HT1080 (cell line): ENCODE measurements at places on chromosomes 11 and 22. TPM values are rescaled to one million over a fixed set of nuclear protein-coding genes. Genes with fewer than 3 reads are reported as not detected.

DNA sequence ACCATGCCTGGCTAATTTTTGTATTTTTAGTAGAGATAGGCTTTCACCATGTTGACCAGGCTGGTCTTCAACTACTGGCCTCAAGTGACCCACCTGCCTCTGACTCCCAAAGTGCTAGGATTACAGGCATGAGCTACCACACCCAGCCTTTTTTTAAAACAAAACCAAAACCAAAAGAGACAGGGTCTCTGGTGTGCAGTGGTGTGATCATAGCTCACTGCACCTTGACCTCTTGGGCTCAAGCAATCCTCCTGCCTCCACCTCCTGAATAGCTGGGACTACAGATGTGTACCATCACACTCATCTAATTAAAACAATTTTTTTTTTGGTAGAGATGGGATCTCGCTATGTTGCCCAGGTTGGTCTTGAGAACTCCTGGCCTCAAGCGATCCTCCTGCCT, 77.7 kb downstream of the PTPRJ start:
- DNase-seq, result no peak

- DNase-seq, result no peak
Measured at GRCh38 chr11:10108915-10109680, 184.9 kb downstream of the SBF2 start.

DNA sequence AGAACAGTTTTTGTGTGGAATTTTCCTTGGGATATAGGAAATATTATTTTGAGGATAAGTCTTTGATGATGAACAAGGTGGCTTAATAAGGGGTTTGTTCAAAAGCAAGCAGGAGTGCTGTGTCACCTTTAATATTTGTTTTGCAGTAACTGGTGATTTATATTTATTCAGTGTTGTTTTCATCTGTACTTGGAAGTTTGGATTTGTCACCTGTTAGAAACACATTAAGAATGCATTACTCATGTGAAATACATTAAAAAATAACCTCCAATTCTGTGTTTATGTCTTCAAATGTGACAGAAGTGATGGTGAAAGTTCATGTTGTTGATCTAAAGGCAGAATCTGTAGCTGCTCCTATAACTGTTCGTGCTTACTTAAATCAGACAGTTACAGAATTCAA, 70.5 kb downstream of the DKK3 start:
- no peak for DNase-seq

DNA sequence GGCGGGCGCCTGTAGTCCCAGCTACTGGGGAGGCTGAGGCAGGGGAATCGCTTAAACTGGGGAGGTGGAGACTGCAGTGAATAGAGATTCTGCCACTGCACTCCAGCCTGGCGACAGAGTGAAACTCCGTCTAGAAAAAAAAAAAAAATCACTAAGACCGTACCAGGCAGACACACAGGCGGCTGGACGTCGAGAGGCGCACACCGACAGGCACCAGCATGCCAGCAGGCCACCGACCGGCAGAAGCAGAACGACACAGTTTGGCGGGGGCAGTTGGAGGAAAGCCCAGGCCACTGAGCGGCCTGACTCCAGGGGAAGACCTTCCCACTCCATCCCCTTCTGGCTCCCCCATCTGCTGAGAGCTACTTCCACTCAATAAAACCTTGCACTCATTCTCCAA, 17.5 kb downstream of the OR10D3 start:
- DNase-seq, result no peak

The RGL4 gene
- total RNA-seq, result not detected in 2 replicates

The CYB5R3 gene
- total RNA-seq, result 69.9 and 112 TPM in 2 replicates

The OR51L1 gene
- not detected in 2 replicates for total RNA-seq

DNA sequence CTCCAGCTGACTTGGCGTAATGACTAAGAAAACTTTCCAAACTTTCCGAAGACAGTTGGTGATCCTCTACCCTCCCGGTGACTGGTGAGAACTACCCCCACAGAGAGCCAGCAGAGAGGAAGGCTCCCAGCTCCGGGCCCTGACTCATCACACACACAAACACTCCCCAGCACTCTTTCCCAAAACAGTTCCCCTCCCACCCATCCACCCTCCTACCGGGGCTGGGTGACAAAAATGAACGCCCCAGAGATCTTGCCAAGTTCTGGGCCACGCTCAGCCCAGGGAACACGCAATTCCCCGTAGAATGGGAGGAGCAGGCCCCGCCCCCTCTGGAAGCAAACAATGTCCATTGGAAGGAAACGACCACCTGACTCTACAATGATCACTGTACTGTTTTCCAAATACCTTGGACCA, 21.3 kb upstream of the JAM3 start:
- peak; percentile 78 for DNase-seq

GRCh38 chr11:14500181-14500651, 605 bp upstream of the COPB1 start:
- peak; percentile 60 for DNase-seq

DNA sequence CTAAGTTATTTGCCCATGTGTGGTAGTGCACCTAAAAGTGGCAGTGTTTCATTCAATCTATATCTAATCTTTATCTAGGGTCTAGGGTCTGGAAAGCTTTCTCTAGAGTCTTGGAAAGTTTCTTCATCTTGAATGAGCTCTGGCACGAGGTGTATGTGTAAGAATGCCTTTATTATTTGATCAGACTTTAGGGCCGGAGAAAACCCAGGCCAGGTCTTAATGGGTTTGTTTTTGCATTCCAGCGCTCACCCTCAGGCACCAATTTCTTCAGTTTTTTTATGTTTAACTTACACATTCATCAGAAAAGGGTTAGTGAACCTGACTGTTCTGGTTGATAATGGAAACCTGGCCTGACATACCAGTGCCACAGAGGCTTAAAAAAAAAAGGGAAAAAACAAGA, 68.3 kb upstream of the SLN start:
- DNase-seq, result no peak
